ENCODE measurements at places on chromosomes 13 and 19. TPM values are rescaled to one million over a fixed set of nuclear protein-coding genes. Genes with fewer than 3 reads are reported as not detected.

Gene GADD45GIP1
- 122 TPM for polyA plus RNA-seq

DNA sequence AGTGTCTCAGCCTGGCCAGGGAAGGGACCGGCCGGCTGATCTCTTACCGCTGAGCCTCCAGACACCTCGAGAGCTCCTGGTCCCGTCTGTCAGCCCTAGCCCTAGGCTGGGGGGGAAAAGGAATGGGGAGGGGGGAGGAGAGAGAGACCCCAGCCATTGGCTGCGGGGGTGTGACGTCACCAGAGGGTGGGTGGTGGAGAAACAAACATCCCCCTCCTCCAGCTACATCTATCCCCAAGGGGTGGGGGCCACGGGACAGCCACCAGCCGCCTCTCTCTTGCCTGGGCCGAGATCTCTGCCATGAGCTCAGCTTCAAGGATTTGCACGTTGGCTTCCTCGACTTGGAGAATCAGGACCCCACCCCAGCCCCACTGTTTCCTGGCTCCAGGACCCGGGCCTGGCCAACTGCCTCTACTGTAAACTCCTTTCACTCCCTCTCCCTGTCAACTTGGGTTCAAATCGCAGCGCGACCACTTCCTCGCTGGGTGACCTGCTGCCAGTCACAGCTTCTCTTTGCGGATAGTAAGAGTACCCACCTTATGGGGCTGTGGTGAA lies at the start of gene PRX:
TSS of gene PRX (minus strand) at position 88 of the 555 bp plus-strand sequence. CDS start 5,446 bp downstream, outside the sequence.
- H3K36me3 ChIP-seq: no peaks in the 10 kb centered on the region
- no peaks in the 10 kb centered on the region for H3K27me3 ChIP-seq
- peaks cover 28% of the 10 kb centered on the region for H3K4me1 ChIP-seq

- H3K4me3 ChIP-seq: no peak overlapping the region
- H3K27ac ChIP-seq: no peak overlapping the region
- DNase-seq: no peak
- peaks cover 10% of the 10 kb centered on the region for H3K27me3 ChIP-seq
- H3K4me1 ChIP-seq: no peaks in the 10 kb centered on the region
- no peaks in the 10 kb centered on the region for H3K36me3 ChIP-seq
Observed at GRCh38 chr19:50844296-50844935, 10.3 kb upstream of the KLK3 start.

DNA sequence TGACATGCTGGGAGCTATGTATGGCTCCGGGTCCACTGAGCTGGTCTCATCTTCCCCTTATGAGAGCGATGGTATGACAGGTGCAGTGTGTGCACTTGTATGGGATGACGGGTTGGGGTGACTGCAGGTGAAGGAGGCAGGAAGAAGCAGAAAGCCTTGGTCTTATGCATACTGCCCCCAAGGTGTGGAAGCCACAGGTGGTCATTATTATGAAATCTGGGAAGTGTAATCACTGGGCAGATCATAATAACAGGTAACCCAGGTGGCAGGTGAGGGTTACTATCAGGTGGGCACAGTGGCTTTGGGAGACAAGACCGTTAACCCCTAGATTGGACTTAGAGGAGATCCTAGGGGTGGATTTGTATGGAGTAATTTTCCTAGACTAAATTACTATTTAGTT lies 118.0 kb downstream of the RFC3 start:
- H3K27me3 ChIP-seq: no peaks in the 10 kb centered on the region
- no peak for DNase-seq
- no peaks in the 10 kb centered on the region for H3K4me1 ChIP-seq
- H3K36me3 ChIP-seq: no peaks in the 10 kb centered on the region
- no peak overlapping the region for H3K27ac ChIP-seq

- DNase-seq: no peak
- H3K27me3 ChIP-seq: no peaks in the 10 kb centered on the region
- H3K4me3 ChIP-seq: no peak overlapping the region
- H3K4me1 ChIP-seq: 0 out of 2 replicates have a peak, but pooled peaks cover 2% of the 10 kb centered on the region
- H3K27ac ChIP-seq: no peak overlapping the region
Observed at GRCh38 chr19:51242881-51243630, 7.8 kb upstream of the SIGLECL1 start.

DNA sequence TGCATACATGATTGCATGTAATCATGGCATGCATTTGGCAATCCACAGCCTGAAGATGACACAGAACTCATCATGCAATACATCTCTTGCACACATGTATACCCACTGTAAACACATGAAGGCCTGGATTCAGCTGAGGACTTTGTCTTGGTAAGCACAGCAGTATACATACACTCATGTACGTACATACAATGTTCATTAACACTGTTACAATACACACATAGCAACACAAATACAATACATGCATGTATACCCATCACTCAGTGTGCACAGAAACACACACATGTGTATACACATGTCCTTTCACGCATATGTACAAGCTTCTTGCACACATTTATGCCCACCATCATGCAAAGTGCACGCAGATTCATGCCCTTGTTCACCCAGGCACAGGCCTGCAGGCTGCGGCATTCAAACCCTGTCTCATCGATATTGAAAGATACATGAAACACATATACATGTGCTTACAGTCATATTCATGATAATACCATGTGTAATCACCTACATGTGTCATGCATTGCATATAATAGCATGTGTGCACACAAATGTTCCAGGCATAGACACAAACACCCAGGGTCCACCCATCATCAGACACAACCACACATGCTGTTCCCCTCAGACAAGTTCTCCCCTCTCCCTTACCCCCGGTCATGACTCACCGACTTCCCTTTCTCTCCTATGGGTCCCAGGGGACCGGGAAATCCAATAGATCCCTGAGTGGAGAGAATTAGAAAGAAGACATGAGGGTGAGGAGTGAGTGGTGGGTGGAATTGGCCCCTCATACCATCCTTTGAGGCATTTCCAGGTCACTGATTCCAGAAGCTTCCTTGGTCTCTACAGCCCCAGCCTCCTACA lies 28.7 kb downstream of the COL5A3 start:
- H3K36me3 ChIP-seq: no peaks in the 10 kb centered on the region
- DNase-seq: no peak
- no peak overlapping the region for H3K27ac ChIP-seq
- H3K4me3 ChIP-seq: no peak overlapping the region
- 0 out of 3 replicates have a peak, but pooled peaks cover 2% of the 10 kb centered on the region for H3K27me3 ChIP-seq
- no peaks in the 10 kb centered on the region for H3K4me1 ChIP-seq
